ENCODE measurements at places on chromosomes 12 and 14.

DNA sequence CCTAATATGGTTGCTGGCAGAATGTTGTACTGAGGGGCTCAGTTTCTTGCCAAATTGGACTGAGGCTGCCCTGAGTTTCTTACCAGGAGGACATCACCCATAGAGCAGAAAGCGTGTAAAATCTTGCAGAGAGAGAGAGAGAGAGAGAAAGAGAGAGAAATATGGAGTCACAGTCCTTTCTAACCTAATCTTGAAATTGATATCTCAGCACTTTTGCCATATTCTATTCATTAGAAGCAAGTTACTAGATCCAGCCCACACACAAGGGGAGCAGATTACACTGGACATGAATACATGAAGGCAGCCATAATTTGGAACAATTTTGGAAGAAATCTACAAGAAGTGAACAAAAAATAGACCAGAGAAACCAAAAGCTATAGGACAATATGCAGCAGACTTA is 4.1 kb upstream of the CD163L1 start:
- DNase-seq = no peak

- no peak for DNase-seq
Observed at GRCh38 chr14:29741909-29742401, 185.7 kb downstream of the PRKD1 start.

DNA sequence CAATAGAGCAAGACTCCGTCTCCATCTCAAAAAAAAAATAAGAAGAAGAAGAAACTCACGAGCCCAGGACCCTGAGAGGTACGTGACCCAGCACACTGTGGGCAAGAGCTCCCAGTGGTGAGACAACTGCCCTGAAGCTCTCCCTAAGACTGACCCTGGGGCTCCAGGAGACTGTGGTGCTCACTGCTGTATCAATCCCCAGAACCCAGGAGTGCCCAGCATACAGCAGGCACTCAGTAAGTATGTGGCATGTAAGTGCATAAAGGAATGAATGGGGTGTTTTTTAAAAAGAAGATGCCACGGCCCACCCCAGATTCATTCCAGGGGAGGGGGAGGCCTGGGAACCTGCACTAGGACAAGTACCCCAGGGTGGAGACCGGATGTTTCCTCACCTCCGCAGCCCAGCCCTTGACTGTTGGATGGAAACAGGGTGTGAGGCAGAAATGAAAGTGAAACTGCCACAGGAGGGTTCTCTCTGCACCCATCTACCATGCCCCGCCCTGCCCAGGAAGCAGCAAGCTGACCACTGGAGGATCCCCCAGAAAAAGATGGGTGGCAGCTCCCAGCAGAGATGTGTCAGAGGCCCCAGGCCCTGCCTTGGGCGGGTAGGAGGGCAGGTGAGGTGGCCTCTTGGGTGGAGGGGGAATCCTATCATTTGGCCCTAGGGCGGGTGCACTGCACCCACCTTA is 12.2 kb downstream of the ITPK1 start:
- peak; percentile 68 for DNase-seq

GRCh38 chr12:88298761-88299242 is 156.7 kb downstream of the TMTC3 start:
- DNase-seq = peak; percentile 2

DNA sequence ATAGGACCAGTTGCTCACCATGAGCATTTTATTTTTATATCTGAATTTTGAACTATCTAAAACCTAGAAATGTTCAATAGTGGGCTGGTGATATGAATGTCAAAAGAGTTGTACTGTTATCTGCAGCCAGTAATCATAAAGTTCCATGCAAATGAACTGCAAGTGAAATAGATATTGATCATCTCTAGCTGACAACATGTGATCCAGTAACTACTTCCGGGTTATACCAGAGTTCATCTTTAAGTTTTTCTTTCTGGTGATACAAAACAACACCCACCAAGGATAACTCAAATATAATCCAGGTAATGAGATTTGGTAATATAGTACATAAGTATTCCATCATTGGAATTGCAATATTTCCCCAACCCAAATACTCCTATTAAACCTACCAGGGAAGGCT is 4.1 kb downstream of the IL26 start:
- no peak for DNase-seq

GRCh38 chr12:116616536-116617248 is 57.5 kb downstream of the MAP1LC3B2 start:
- DNase-seq = no peak

- DNase-seq = no peak
Observed at GRCh38 chr14:92780444-92781232, 13.5 kb upstream of the GOLGA5 start.

DNA sequence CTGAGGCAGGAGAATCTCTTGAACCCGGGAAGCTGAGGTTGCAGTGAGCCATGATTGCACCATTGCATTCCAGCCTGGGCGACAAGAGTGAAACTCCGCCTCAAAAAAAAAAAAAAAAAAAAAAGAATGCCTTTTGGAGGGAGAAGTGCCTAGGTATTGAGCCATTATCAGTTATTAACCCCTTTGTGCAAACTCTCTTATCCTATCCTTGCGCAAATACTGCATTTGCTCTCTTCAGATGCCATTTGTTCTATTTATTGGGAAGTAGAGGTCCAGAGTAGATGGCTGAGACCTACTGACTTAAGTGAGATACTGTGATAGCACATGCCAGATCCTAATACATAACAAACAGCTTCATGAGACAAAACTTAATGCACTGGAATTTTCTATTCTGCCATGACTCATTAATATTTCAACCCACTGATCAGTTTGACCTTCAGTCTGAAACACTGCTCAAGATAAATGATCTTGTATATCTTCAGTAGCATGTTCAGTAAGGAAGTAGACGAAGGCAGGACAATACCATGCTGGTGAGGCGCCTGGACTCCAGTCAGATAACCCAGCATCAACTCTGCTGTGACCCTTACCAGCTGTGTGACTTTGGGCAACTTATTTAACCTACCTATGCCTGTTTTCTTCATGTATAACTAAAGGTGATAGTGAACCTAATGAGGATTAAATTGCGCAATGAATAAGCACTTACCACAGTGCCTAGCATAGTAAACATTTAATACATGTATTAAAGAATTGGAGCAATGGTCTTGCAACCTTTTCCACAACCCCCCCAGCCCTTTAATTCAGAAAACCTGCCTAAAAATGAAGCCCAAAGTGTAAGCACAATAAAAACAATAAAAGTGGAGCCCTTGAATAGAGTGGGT is 5.7 kb upstream of the DNAAF2 start:
- DNase-seq = no peak

All from activated naive CD8-positive, alpha-beta T cell treated with anti-CD3 and anti-CD28 coated beads, Interleukin-2, amount 50 U/mL, for 24 hours (primary cell).